ENCODE measurements at places on chromosomes 11 and 22.

GRCh38 chr11:90256404-90257157 lies 33.7 kb upstream of the CHORDC1 start:
- DNase-seq, result no peak

DNA sequence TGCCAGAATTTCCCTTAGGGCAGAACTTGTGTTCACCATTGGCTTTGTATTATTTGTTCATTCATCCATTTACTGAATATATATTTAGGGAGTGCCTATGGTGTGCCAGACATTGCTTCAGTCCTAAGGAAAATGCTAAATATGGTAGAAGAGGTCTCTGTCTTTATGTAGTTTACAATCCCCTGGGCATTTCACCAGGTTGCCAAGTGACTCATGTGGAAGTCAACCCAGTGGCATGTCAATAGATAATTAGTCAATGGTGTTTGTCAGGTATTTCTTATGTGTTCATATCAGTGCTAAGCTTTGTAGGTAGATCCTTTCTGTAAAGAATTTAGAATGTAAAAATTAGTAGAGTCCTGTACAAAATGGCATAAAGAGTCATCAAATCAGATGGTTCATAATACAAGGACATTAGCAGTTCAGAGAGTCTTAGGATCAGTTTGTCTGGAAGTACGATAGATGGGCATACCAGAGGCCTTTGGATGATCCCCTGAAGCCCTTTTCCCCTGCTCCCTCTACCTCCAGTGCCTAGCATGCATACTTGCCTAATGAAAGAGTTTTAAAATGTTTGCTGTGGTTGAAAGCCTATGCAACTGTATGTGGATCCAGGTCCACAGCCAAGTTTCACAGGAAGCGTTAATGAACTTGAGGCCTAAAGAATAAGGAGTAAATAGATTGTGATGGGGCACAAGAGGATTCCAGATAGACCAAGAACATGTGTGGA lies 58.5 kb upstream of the SESN3 start:
- DNase-seq, result no peak

- DNase-seq, result no peak
These were observed 34.9 kb downstream of the OR10A6 start for GRCh38 chr11:7896009-7896785.

DNA sequence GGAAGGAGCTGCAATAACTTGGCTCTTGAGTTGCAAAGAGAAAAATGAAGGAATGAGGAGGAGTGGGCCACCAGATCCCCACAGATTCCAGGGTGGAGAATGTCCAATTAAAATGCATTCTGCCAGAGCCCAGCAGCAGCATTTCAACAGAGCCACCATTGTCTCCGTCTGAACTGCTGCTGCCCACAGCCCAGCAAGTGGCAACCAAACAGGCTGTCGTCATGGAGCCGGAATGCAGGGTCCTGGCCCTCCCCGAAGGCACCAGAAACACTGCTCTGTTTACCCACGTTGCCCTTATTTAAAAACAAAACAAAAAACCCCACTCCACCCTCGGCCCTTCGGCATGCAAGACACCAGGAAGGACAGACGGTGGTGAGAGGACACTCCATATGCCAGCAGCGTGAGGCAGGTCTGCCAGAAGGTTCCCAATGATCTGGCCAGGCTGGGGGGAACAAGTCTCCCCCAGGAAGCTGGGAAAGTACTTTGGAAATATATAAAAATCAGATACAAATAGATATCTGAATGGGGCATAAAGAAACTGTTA lies 32.5 kb downstream of the PLEKHA7 start:
- DNase-seq, result no peak

DNA sequence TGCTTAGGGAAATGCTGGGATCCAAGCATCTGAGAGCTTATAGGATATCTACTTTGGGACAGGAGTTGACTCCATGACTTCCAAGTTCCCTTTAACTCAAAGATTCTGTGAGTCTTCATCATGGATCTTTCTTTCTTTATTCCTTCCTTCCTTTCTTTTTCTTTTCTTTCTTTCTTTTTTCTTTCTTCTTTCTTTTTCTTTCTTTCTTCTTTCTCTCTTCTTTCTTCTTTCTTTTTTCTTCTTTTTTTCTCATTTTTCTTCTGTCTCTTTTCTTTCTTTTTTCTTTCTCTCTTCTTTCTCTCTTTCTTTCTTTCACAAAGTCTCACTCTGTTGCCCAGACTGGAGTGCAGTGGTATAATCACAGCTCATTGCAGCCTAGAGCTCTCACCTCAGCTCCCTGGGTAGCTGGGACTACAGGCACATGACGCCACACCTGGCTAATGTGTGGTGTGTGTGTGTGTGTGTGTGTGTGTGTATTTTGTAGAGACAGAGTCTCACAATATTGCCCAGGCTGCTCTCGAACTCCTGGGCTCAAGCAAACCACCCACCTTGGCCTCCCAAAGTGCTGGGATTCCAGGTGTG lies 5.4 kb upstream of the MICAL3 start:
- DNase-seq, result no peak

- no peak for DNase-seq
These were observed 22.0 kb downstream of the RSPH14 start for GRCh38 chr22:23119494-23120414.

GRCh38 chr11:117220568-117220967 lies 11.3 kb downstream of the PCSK7 start:
- DNase-seq, result no peak

- DNase-seq, result peak; percentile 65
These were observed 405.7 kb downstream of the AASDHPPT start for GRCh38 chr11:106482917-106483785.

DNA sequence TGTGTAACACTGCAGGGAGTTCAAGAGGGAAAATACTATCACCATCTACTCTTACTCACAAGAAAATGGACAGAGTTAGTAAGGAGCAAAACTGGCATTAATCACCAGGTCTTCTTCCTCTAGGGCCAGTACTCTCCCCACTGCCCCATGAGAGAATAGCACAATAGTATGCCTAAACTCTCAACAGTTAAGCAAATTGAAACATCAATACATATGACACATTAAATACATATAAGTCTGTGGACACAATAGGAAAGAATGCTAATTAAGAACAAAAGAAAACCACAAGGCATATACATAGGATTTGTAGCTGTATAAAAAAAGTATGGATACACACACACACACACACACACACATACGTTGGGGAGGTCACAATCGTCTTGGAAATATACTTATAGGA lies 197.9 kb upstream of the BDNF start:
- peak; percentile 22 for DNase-seq

- DNase-seq, result no peak
These were observed 540.2 kb downstream of the MIAT start for GRCh38 chr22:27197618-27198017.

- no peak for DNase-seq
These were observed 84.2 kb downstream of the CCDC83 start for GRCh38 chr11:85939099-85940015.

- DNase-seq, result peak; percentile 77
These were observed 564.7 kb downstream of the KCNA4 start for GRCh38 chr11:29452146-29452545.

GRCh38 chr22:44965171-44965570 lies 44.6 kb downstream of the PHF21B start:
- no peak for DNase-seq

- DNase-seq, result no peak
These were observed 2.9 kb upstream of the FZD4 start for GRCh38 chr11:86957976-86958646.

DNA sequence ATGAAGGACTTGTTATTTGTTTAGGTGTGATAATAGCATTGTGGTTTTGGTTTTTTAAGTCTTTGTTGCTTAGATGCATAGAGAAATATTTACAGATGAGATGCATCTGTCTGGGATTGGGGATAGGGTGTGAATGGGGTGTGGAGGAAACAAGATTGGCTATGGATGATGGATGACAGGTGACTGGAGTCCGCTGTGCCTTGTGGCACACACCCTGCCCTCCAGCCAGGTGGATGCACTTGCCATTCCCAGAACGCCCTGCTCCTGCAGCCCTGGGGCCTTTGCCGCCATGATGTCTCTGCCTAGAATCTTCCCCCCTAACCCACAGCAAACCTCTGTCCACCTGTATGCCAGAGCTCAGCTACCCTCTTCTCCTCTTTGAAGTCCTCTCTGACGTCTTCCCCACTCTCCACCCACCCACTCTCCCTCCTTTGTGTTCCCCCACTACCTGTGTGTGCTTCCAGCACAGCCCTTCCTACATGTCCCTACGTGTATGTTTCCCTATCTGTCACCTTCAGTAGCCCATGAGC lies 54.7 kb downstream of the WNT11 start:
- DNase-seq, result no peak

DNA sequence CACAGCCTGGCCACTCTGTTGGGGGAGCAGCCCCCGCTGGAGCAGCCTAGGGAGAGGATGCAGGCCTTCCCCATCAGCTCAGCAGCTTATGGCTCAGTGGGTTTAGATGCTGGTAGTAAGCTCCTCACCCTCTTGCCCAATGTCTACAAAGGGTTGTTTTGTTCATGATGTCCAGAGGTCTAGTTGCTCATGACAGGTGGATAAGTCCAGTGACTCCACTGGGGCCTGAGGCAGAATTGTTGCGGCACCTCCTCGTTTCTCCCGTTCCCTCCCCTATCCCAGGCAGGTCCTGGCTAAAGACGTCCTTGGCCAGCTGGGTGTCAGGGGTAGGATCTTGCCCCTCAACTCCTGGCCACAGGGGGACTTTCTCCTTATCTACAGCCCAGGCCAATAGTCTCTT lies 233.5 kb upstream of the B3GAT1 start:
- DNase-seq, result no peak

DNA sequence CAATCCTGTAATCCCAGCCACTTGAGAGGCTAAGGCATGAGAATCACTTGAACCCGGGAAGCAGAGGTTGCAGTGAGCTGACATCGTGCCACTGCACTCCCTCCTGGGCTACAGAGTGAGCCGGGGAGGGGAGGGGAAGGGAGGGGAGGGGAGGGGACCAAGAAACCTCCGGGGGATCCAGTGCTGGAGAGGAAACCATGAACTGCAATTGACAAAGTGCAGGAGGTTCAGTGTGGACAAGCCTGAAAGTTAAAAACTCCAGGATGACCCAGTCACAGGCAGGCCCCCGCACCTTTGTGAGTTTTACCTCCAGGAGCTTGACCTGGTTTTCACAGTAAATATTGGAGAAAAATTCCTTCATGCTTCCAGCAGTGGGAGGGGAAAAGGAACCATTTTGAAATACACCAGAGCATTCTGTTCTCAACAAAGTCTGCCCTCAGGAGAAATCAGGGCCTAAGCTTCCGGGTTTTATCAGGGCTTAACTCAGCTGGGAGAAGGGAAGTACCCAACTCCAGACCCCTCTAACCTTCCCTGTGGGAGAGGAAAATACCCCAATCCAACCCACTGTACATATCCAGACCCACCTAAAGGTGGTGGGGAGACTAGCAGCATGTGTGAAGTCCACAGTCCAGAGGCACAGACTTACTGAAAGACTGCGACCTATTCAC lies 15.5 kb upstream of the ZFTA start:
- DNase-seq, result no peak

DNA sequence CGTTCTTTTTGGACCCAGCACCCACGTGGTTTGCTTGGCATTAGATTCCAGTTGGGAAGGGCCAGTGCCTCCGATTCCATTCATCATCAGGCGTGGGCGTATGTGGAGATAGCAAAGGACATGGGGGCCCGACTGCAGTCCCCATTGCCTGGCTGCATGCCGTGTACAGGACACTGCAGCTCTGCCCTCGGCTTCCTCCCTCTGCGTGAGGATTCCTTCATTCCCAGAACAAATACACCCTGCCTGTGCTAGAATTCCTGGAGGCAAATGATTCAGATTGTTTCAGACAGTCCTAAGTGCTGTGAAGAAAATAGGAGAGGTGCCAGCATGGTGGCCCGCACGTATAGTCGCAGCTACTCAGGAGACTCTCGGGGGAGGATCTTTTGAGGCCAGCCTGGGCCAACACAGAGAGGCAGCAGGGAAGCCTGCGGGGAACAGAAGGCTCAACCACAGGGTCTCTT lies 15.4 kb downstream of the DERL3 start:
- DNase-seq, result no peak

DNA sequence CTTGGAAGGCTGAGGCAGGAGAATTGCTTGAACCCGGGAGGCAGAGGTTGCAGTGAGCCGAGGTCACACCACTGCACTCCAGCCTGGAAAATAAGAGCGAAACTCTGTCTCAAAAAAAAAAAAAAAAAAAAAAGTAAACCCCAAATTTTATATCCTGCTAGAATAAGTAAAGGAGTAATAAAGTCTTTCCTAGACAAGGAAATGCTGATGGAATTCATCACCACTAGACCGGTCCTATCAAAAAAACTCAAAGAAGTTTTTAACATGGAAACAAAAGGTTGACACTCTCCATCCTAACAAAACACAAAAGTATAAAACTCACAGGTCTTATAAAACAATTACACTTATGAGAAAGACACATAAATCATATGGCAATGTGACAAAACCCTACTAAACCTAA lies 213.9 kb downstream of the SBF2 start:
- no peak for DNase-seq

DNA sequence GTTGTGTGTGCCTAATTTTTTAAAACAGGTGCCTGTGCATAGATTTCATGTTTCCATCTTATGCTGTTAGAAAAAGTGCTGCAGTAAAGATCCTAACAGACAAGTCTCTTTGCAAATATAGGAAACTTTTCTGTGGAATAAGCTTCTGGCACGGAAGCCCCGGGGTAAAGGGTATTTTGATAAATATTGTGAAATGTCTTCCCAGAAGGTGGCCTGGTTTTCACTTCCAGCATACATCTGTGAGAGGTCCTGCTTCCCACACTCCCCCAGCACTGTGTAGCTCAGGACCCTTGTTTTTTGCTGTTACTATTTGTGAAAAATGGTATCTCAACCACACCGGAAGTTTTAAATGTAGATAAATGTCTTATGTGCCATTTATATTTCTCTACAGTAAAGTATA lies 14.5 kb downstream of the ST3GAL4 start:
- no peak for DNase-seq

GRCh38 chr22:23533771-23534191 lies 46.3 kb downstream of the IGLL1 start:
- DNase-seq, result no peak

DNA sequence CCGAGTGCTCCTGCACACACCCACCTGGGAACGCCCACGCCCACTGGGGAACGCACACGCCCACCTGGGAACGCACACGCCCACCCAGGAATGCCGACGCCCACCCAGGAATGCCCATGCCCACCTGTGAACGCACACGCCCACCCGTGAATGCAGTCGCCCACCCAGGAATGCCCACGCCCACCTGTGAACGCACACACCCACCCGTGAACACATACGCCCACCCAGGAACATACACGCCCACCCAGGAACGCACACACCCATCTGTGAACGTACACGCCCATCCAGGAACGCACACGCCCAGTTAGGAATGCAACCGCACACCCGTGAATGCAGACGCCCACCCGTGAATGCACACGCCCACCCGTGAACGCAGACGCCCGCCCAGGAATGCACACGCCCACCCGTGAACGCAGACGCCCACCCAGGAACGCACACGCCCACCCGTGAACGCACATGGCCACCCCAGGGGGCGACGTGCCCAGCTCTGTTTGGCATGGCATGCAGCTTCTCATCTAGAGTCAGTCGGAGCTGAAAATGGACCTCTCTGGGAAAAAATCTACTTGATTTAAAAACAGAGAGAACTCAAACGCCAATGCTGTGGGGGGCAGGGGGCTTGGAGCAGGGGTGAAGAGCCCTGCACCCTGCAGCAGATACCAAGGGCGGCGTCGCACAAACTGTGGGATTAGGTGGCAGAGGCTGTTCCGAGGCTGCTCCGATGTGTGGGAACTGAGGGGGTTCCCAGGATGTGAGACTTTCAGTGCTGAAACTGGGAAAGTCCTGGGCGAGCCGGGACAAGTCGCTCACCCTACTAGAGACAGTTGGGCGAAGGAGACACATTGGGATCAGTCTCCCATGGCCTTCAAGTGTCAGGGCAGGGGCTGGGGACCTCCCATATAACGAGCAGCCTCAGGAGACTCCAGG lies 83.3 kb downstream of the MYEOV start:
- no peak for DNase-seq

- no peak for DNase-seq
These were observed 73.7 kb downstream of the PHF21A start for GRCh38 chr11:46047520-46047919.

Measured in fibroblast of skin of abdomen (primary cell).